ENCODE measurements at places on chromosomes 5 and 9. TPM values are rescaled to one million over a fixed set of nuclear protein-coding genes. Genes with fewer than 3 reads are reported as not detected.

Gene TEK
- 32.9 TPM for polyA plus RNA-seq

Gene DIRAS2
- 4.8 TPM for polyA plus RNA-seq

- no peak for DNase-seq
These were observed 112.2 kb upstream of the TRPM3 start for GRCh38 chr9:71233646-71234045.

DNA sequence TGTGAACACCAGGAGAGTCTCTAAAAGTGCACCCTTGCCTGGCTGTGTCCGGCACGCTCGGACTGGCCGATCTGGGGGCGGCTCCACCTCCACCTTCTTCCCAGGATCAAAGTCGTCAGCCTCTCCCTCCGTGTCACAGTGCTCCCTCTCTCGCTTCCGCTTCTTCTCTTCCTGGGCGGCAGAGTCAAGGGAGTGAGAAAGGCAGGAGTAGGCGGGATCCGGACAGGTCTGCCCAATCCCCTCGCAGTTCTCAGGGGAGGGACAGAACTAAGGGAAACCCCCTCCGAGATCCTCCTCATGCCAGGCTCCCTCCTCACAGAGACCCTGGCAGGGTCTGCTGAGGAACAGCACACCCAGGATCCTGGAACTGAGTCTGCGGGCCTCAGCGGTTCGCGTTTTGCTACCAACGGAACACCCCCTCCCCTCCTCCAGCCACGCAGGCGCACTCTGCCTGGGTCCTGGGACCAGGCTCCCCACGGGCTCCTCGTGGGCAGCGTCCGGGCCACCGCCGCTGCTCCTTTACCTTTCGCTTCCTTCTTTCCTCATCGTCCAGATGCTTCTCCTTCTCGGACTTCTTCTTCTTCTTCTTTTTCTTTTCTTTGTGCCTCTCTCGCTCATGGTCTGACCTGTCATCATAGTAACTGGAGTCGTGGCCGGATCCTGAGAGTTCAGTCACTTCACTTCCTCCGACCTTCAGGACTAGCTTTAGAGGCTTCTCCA lies 1.3 kb downstream of the BRD9 start:
- no peak for DNase-seq

- no peak for DNase-seq
These were observed 46.7 kb downstream of the GDNF start for GRCh38 chr5:37792975-37793631.

DNA sequence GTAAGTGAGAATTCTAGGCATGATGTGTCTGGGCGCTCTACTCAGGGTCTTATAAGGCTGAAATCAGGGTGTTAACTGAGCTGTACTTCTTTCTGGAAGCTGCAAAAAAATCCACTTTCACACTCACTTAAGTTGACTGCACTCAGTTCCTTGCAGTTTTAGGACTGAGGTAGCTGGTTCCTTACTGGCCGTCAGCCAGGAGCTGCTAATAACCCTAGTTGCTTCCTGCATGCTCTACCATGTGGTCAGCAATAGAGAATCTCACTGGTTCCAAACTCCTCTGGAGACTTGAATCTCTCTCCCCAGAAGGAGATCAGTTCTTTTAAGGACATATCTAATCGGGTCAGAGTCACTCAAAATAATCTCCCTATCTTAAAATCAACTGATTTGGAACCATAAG lies 911.2 kb downstream of the EFNA5 start:
- DNase-seq, result no peak

Measured in renal cortex interstitium (tissue), 15 donors.